T1000 (cell line): ENCODE measurements at places on chromosomes 2 and 18.

DNA sequence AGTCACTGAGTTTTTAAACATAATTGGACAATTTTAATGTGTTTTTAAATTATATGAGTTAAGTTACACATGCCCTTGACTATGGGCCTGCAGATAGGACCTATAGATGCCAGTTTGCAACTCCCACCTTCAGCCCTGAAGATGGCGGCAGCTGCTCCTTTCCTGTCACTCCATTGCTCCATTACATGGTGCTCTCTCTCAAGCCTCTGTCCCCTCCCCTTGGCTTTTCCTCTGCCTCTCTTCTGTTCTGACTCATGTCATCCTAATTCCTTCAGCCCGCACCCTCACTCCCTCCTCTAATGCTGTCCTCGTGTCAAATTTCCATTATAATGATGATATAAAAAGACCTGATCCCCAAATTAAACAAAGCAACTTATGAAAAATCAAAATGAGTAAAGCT is 133.7 kb upstream of the HNRNPA3 start:
- no peak for DNase-seq

DNA sequence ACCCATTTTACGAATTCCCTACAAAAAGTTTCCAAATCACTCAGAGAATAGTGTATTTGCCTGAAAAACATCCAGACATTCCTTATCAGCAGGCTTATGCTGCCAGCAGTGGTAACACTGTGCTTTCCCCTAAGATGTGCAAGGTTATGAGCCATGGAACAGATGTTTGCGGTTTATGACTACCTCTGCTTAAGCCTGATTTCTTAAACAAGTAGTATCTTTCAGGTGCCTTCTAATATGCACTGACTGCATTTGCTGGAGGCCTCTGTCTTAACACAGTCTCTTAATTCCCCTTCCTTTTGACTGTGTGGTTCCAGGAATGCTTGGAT is 54.8 kb downstream of the CDC42EP3 start:
- DNase-seq, result no peak

GRCh38 chr18:44678725-44679055 is 2.0 kb upstream of the SETBP1 start:
- no peak for DNase-seq

DNA sequence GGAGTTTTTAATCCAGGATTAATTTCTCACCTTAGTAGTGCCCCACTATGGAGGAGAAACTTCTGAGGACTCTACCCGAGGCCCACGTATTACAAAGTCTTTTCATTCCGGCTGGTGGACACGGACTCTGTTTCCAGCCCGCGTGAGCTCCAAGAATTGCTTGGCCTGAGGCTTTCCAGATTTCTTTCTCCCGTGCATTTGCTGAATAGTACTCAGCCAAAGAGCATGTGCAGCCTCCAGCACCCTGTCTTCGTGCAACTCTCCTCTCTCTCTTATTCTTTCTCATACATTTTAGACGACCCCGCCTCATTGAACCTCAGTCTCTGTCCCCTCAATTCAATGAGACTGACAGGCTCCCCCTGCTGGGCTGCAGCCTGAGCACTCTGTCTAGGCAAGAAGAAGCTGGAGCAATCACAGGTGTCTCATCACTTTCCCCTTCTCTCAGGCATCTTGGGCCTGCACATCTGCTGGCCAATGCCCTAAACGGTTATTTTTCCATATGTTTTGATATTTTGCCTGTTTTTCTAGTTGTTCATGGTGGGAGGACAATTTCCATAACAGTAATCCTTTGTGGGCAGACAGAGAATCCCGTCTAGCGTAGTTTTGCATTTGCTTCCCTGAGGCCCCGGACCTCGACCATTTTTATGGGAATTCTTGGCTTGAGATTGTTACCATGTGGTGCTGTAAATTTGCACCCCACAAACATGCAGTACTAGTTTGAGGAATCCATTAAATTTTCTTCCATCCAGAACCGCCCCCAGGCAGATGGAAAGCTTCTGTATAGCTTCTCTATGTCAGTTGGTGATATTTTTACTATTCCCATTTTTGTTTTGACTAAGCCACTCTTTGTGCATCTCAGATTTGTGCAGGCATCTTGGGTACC is 50.1 kb upstream of the LPIN2 start:
- no peak for DNase-seq

DNA sequence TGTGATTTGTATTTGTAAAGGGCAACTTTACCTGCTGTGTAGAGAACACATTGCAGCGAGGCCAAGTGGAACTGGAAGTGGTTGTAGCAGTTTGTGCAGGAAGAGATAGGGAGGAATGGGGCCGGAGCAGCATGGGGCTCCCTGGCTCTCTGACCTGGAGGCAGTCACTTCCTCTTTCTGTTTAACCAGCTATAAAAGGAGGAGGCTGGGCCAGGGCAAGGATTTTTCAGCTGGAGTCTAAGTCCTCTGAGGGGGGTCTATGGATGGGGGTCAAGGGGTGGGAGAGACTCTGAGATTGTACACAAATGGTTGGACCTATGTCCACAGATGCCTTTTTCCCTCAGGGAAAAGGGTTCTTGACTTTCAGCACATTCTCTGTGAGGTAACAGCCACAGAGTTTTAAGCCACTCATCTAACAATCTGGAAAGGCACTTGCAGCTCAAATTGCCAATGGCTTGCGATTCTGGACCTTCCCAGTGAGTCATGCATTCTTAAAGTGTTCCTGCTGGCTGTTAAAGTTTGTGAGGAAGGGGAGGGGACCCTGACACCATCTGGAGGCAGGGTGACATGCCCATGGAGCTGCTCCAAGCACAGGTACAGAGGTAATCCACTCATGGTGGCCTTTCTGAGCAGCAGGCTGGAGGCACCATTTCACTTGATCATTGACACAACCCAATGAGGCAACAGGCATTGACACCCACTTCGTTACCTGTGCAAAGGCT is 347.0 kb downstream of the CYRIA start:
- DNase-seq, result no peak

- no peak for DNase-seq
Measured at GRCh38 chr2:161710131-161710915, 86.1 kb downstream of the SLC4A10 start.

GRCh38 chr2:139217641-139218040 is 437.5 kb upstream of the NXPH2 start:
- no peak for DNase-seq

GRCh38 chr2:129905664-129906081 is 73.8 kb upstream of the RAB6C start:
- no peak for DNase-seq

- no peak for DNase-seq
Measured at GRCh38 chr2:75432761-75433361, 127.9 kb downstream of the EVA1A start.

DNA sequence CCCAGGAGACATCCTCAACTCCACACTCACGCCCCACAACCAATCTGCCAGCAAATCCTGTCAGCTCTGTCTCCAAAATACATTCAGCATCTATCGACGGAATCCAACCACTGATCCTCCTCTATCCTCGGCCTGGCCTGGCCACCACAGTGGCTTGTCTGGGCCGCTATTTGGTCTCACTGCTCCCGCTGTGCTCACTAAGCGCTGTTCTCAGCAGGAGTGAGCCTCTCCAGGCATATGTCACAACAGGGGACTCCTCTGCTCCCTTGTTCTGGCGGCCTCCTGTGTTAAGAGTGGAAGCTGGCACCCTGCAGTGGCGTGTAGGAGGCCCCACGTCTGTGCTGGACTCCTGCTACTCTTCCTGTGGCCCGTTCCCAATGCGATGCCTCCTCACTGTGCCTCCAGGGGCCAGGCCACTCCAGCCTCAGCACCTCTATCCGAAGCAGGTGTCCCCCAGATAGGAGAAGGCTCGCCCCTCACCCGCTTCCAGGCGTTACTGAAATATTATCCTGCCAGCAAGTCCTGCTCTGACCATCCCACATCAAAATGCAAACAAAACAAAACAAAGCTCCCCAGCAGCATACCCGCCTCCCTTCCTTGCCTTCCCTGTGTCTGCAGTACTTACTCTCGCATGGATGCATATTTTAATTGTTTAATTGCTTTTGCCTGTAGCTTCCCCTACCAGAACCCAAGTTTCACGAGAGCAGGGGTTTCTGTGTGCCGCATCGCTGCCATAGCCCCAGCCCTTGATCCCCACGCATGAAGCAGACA is 39.9 kb downstream of the CENPO start:
- DNase-seq, result no peak

DNA sequence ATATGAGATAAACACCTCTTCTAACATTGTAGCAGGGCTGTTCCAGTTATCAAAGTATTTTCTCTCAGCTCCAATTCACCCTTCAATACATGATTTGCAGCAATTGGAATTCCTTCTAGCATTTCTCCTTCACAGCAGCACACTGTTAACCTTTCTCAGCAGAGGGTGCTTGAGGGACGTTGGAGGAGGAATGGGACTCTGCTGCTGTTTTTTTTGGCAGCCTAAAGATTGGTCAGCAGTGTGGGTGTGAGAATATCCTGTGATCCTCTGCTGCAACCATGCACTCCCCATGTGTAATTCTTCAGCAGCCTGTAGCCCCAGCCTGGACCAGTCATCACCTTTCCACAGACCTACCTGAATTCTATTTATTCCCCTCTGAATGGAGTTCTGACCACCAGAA is 1708.9 kb upstream of the CELF4 start:
- no peak for DNase-seq
